HT1080 (cell line): ENCODE measurements at places on chromosomes 4 and X. TPM values are rescaled to one million over a fixed set of nuclear protein-coding genes. Genes with fewer than 3 reads are reported as not detected.

RTL3 gene
- total RNA-seq = 1.2 TPM in 2 replicates

DNA sequence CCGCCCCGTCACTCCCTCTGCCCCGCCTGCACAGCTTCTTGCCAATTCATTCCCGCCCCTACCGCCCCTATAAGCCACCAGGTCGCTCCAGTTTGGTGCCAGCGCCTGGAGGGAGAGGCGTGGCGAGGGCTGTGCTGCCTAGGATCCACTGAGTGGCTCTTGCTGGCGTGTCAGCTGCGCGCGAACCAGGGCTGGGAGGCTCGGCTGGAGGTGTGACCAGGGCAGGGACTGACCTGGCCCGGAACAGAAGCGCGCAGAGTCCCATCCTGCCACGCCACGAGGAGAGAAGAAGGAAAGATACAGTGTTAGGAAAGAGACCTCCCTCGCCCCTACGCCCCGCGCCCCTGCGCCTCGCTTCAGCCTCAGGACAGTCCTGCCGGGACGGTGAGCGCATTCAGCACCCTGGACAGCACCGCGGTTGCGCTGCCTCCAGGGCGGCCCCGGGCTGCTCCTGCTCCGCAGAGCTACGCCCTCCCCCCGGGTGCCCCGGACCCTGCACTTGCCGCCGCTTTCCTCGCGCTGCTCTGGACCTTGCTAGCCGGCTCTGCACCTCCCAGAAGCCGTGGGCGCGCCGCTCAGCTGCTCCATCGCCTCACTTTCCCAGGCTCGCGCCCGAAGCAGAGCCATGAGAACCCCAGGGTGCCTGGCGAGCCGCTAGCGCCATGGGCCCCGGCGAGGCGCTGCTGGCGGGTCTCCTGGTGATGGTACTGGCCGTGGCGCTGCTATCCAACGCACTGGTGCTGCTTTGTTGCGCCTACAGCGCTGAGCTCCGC, at the start of gene GPR78:
TSS of gene GPR78 (plus strand) at position 72 of the 773 bp plus-strand sequence. CDS start at position 663, 591 bp downstream.
- no peak for DNase-seq

- no peak for DNase-seq
Measured at GRCh38 chr4:186722796-186723291, 812 bp downstream of the FAT1 start.

DNA sequence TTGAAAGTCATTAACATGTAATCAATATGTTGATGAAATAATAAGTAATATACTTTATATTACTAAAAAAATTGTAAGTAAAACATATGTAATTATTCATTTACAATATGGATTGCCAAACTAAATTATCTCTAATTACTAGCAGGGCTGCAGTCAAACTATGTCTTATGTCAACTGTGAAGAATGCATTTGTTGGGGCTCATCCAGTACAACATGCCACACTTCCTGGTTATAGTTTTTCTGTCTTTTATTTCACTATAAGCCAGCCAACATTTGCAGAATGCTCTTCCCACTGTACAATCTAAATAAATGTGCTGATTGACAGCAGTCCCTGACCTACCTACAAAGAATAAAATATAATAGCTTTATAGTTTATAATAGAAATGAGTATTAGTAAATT, 975.4 kb upstream of the NDST4 start:
- no peak for DNase-seq

DAPP1 gene
- total RNA-seq = 0.20 TPM in 1 of 2 replicates, not detected in the other

GRCh38 chrX:44889824-44890223, 16.8 kb downstream of the KDM6A start:
- DNase-seq = no peak

MAGEA6 gene
- total RNA-seq = 208 and 228 TPM in 2 replicates

GPR119 gene
- total RNA-seq = not detected in 2 replicates

GRCh38 chr4:4496592-4497372, 45.1 kb downstream of the STX18 start:
- DNase-seq = no peak

DNA sequence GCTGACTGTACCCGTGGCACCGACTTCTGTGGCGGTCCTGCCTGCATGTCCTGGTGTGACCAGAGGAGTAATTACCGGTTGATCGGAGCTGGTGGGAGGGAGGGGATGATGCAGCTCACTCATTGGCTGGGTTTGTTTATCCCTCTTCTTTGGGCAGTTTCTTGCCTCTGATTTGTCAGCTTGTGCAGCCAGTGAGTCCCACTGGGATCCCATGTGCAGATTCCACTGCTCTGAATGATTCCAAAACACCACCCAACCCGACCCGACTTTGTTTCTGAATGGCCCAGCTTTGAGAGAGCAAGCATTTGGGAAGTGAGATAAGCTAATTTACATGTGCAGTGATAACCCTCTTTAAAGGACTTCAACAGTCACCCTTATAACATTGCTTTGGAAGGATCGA, 13.8 kb downstream of the FHDC1 start:
- DNase-seq = no peak

PRDM8 gene
- 15.0 and 18.6 TPM in 2 replicates for total RNA-seq

GRCh38 chr4:151091047-151091446, 8.4 kb upstream of the RPS3A start:
- no peak for DNase-seq

DNA sequence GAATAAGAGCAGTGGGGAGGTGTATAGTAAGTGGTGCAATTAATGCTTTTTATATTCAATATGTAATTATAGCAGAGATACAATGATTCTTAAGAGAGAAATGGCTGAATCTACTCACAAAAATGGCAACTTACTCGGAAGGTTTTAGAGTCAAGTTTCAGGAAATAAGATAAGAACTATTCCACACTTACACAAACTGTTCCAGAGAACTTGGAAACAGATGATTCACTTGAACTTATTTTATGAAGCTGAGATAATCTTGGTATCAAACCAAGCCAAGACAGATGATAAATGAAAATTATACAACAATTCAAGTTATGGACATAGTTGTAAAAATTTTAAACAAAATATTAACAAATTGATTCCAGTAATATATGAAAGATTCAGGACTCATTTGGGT, 311.3 kb upstream of the HS3ST1 start:
- DNase-seq = no peak
